ENCODE measurements at places on chromosomes 4 and X.

- DNase-seq, result no peak
Measured at GRCh38 chrX:15098505-15098904, 171.4 kb downstream of the ASB9 start.

DNA sequence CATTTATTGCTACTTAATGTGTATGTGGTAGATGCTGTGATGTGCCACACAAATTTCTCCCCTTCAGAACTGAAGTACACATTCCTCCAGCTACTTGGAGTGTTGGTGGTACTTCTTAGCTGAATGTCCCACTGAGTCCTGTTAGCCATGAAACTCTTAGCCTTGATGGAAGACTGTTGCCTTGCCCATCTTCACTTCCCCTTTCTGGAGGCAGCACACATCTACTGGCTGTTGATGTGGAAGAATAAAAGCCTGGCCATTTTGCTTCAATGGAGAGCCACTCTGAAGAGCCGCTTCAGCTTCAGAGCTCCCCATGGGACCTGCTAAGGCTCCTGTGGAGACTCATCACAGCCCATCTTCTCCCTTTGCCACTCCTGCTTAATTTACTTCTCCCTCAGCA lies 157.7 kb upstream of the PITX2 start:
- DNase-seq, result no peak

DNA sequence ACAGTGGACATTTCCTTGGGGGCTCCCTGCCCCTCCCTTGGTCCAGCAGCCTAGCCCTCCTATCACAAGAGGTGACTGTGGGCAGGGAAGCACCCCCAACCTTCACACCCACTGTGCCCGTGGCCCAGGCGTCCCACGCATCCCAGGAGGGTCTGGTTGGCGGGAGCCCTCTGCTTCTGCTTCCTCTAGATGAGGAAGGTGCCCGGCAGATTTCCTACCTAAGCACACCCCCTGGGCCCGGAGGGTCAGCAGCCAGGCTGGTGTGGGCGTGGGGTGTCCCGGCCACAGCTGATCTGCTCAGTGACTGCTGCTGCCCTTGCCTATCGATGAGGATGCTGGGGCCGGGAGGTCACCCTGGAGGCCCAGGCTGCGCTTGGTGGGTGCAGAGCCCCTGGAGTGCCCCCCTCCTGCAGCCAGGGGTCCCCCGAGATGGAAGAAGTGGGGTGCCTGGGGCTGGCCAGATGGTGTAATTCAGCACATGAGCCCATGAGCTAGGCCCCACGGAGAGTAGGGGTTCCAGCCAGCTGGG lies 12.2 kb downstream of the SH3BP2 start:
- DNase-seq, result no peak

- DNase-seq, result no peak
Measured at GRCh38 chr4:145795521-145795920, 115.6 kb downstream of the C4orf51 start.

GRCh38 chr4:69591364-69591763 lies 48.1 kb downstream of the UGT2A2 start:
- DNase-seq, result no peak

- no peak for DNase-seq
Measured at GRCh38 chr4:77167866-77168265, 10.9 kb downstream of the CCNG2 start.

DNA sequence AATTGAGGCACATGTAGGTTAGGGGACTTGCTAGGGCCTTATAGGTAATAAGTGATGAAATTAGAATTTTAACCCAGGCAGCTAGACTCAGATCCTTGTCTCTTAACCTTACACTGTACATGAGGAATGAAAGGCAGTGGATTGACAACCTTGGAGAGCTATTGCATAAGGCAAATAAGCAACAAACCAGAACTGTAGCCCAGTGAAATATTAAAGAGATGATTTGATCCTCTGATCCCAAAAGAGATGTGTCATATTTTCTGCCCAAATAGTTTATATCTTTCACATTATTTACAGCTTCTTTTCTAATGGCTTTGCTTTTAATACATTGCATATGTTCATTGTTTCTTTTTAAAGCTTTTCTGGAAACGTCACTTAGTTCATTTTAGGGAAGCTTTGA lies 252.6 kb downstream of the ANK2 start:
- DNase-seq, result no peak

GRCh38 chr4:73704314-73705055 lies 35.9 kb upstream of the CXCL8 start:
- DNase-seq, result peak; percentile 97

- DNase-seq, result no peak
Measured at GRCh38 chrX:8037593-8038348, 110.6 kb upstream of the PNPLA4 start.

DNA sequence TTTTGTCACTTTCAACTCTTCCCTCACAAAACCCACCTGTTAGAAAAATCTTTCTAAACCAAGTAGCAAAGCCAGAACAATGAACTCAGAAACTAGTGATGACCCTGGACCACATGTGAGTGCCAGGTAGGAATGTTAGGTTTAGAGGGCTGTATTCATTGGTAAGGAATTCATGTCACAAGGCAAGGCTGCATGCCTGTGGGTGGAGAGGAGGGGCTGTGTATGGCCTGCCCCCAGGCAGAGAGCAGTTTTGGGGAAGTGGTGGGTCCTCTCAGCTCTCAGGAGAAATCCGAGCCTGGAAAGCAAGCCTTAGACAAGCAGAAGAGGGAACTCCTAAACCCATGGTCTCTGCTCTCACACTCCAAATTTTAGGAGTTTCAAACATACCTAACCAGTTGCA lies 2.4 kb downstream of the RNF175 start:
- DNase-seq, result no peak

- no peak for DNase-seq
Measured at GRCh38 chr4:86529436-86529835, 64.7 kb upstream of the PTPN13 start.

Data from HS-5 (cell line).